Cerebellum (tissue), 4 donors: ENCODE measurements at places on chromosomes 13 and 19.
A peak's percentile ranks its signal among the peaks of the same experiment; 100 is the strongest.

DNA sequence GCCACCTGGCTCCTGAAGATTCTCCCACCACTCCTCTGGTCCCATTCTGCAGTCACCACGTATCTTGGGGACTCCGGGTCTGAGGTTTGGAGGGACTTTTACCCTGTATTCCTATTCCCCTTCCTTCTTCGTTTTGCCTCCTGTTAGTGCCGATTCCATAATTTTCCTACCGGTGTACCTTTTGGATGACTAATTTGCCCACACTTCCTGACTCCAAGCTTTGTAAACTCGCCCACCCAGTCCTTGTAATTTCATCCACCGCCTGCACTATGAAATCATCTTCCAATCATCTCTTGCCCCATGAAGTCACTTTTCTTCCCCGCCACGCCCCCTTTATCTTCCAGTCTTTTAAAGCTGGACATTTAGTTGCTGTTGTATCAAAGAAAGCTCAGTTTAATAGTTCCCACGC lies 572 bp downstream of the UCHL3 start:
- no peak for DNase-seq

DNA sequence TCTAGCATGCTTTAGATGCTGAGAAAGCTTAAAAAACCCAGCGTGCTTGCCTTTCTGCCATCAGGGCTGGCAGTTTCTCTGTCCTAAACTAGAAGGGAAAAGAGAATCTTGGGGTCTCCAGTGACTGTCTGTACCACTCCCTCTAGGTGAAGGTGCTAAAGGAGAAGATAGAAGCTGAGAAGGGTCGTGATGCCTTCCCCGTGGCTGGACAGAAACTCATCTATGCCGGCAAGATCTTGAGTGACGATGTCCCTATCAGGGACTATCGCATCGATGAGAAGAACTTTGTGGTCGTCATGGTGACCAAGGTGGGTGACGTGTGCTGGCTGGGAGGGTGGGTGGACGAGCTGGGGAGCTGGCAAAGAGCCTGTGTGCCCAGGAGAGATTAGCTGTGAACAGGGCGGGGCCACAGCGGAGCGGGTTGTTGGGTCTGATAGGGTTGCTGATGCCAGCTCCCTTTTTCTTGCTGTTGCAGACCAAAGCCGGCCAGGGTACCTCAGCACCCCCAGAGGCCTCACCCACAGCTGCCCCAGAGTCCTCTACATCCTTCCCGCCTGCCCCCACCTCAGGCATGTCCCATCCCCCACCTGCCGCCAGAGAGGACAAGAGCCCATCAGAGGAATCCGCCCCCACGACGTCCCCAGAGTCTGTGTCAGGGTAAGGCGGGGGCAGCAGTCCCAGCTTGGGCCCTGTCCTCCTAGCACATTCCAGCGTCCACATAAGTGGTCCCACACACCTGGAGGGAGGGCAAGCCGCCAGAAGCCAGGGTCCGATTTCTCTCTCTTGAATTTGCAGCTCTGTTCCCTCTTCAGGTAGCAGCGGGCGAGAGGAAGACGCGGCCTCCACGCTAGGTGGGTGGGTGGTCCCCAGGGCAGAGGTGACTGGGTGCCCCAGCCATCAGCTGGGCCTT lies 2.3 kb downstream of the RAD23A start:
- no peak for DNase-seq

GRCh38 chr19:37932985-37933936 lies 26.3 kb downstream of the SIPA1L3 start:
- DNase-seq = no peak

DNA sequence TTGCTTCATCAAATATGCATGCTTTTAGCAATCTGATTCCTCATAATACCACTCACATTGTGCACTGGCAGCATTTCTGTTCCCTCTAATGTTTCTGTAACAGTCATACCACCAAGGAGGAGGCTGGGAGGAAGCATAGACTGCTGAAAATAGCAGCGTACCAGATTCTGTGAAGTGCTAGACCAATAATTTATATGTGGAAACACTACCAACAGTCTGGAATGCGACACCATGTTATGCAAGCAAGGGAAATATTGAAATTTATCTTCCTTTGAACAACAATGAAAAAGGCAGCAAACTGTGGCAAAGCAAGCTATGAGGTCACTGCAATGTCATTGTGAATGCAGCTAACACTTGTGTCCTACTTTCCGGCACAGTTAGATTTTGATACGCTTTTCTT lies 1388.0 kb downstream of the EFNB2 start:
- DNase-seq = no peak

DNA sequence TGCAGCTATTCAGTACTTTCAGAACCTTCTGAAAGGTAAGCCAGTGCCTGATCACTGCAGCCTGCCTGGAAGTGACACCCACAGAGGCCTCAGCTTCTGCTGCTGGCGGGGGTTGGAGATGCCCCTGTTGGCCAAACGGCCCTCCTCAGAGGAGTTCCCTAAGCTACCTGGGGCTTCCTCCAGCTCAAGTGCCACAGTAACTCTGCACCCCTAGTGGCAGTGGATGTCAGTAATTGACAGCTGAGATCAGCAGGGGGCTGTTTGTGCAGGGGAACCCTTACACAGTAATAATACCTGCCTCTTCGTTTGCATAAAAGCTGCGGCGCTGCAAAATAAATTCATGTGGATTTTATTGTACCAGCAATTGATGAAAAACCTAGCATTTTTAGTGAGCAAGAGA lies 28.9 kb downstream of the TDRD12 start:
- no peak for DNase-seq

GRCh38 chr13:37290716-37291505 lies 185.4 kb upstream of the CSNK1A1L start:
- no peak for DNase-seq

DNA sequence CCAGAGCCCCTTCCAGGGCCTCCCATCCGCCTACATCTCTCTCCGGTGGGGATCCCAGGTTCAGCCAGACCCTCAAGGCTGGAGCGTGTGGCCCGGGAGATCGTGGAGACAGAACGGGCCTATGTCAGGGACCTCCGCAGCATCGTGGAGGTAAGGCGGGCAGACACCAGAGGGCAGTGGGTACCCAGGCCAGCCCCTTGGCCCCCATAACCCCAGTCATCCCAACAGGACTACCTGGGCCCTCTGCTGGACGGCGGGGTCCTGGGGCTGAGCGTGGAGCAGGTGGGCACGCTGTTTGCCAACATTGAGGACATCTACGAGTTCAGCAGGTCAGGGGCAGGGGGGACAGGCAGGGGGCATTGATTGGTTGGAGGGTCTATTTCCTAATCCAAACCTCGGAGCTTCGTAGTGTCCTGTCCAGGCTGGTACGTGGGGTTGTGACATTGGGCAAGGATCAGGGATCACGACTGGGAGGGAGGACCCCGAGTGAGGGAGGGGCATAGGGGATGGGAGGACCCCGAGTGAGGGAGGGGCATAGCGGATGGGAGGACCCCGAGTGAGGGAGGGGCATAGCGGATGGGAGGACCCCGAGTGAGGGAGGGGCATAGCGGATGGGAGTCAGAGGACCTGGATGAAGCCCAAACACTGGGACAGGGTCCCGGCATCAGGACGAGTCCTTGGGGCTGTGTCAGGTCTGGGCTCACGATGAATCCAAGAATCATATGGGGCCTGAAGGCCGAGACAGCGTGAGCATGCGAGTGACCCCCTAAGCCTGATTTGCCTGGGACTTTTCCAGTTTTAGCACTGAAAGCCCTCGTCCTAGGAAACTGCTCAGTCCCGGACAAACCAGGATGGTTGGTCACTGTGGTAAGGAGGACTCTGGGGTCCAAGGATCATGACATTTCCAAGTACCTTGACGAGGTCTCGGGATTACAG lies 2.9 kb downstream of the PLEKHG2 start:
- no peak for DNase-seq

GRCh38 chr13:88602786-88603777 lies 931.9 kb downstream of the SLITRK5 start:
- no peak for DNase-seq

- peak; percentile 70 for DNase-seq
Observed at GRCh38 chr19:5578097-5578846, 10.5 kb upstream of the TINCR start.

DNA sequence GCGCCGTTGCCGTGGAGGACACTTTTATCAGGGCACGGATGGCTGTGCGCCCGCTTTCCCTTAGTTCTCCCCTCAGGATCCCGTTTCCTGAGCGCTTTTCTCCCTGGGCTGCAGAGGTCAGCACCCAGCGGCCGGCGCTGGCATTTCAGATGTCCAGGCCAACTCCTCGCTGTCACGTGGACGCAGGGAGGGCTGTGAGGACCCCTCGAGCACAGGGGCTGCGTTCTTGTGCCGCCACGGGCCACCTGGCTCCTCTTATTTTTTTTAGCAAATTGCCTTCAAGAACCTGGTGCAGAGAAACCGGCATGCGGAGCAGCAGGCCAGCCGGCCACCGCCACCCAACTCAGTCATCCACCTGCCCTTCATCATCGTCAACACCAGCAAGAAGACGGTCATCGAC lies 22.3 kb downstream of the ATP4B start:
- no peak for DNase-seq

GRCh38 chr19:46697204-46697960 lies 19.5 kb downstream of the PRKD2 start:
- no peak for DNase-seq

GRCh38 chr19:16771618-16772017 lies 52.0 kb downstream of the NWD1 start:
- peak; percentile 71 for DNase-seq

DNA sequence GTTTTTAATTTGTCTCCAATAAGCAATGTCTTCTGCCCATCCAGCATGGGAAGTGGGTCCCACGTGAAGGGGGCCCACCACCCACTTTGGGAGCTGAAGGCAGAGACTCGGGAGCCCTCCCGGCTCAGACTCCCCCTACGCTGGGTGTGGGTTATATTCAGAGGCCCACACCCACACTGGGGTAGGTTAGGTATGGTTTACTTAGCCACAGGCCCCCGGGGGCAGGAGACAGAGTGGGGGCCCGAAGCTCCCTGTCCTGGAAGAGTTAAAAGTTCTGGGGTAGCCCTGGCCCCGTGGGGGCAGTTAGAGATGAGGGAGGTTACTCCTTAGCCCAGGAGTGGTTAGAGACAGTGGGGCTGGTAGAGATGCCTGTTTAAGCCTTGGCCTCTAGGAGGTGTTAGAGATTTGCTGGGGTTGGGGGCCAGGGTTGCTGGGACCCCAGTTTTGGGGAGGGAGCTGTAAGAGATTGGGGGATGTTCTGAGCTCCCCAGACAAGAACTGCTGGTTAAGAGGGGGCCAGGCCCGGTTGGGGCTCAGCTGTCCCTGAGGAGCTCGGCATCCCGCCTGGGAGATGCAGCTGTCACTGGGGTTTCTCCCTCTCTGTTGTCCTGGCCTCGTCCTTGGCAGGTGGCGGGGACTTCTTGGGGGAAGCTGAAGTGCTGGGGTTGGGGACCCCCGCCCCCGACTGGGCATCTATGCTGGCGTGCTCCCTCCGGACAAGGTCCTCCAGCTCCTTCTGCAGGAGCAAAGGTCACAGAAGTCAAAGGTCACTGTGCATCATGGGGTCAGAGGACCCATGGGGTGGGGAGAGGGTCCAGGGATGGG lies 712 bp upstream of the RINL start:
- DNase-seq = no peak

DNA sequence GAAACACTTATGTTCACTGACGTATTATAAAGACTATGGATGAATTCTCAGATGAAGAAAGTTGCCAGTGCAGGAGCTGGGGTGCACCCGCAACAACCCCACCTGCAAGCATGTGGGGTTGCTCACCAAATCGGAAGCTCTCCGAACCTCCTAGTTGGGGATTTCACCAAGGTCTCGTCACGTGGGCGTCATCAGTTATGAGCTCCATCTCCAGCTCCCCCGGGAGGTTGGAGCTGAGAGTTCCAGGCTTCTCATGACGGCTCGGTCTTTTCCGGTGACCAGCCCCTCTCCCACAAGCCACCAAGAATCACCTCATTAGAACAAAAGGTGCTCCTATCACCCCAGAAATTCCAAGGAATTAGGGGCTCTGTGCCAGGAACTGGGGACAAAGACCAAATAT lies 46.1 kb upstream of the TUBGCP3 start:
- DNase-seq = no peak

GRCh38 chr13:41547251-41548000 lies 90.1 kb downstream of the RGCC start:
- peak; percentile 50 for DNase-seq

DNA sequence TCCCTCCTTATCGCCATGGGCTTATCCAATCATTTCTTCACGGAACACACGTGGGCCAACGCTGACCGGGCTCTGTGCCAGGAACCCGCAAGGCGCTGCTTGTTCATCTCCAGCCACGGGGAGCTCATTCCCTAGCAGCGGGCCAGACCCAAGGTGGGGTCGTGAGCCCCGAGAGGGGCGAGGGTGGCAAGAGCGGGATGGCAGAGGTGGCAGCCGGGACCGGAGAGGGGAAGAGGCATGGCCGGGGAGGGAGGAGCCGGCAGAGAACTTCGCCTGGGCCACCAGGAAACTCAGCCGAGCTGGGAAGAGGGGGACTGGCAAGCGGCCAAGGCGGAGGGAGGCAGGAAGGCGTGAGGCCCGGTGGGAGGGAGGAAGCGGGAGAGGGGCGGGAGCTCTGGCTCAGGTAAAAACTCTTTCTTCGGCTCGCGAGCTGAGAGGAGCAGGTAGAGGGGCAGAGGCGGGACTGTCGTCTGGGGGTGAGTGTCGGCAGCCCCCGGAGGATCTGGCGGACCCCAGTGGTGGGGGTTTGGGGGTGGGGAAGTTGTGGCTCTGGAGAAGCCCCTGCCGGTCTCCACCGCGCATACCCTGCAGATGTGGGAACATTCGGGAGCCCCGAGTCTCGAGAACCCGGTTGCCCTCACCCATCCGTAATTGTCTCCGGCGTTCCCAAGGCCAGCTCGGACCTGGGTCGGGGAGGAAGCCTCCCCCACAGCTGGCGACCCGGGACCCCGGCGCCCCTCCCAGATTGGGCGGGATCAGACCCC lies at the start of gene B3GNT3:
Gene B3GNT3, plus strand, starts transcription at position 408 of the 764 bp plus-strand sequence. CDS start 12,670 bp downstream, outside the sequence.
- no peak for DNase-seq

GRCh38 chr13:49305792-49306425 lies 58.2 kb downstream of the CDADC1 start:
- DNase-seq = no peak

DNA sequence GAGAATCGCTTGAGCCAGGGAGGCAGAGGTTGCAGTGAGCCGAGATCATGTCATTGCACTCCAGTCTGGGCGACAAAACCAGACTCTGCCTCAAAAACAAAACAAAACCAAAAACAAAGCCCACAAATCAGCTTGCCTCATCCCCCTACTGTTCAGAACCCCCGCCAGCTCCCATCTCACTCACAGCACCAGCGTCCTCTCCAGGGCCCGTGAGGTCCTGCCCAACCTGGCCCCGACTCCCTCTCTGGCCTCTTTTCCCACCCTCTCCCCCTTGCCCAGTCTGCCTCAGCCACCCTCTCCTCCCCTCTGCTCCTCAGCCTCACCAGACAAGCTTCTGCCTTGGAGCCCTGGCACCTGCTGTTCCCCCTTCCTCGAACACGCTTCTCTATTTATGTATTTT lies 3.8 kb downstream of the SLC8A2 start:
- no peak for DNase-seq

- DNase-seq = no peak
Observed at GRCh38 chr13:80477661-80478443, 136.9 kb upstream of the SPRY2 start.

DNA sequence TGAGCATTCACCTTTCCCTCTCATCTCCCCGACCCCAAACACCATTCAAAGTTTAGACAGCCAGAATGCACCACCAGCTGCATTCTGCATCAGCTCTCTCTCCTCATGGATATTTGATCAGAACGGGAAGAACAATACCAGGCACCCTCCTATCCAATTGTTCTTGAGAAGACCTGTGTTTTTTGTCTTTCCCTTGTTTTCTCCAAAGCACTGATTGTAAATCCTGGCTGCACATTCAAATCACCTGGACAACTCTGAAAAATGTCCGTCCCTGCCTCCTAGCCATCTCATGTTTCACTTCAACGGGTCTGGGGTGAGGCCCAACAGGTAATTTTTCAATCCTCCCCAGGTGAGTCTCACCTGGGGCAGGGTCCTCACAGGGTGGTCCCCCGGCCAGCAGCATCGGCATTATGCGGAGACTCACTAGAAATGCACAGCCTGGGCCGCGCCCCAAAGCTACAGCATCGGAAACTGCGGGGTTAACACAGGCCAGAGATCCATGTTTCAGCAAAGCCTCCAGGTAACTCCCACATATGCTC lies 5.5 kb downstream of the IRS2 start:
- DNase-seq = no peak
